Activated CD4-positive, alpha-beta T cell treated with anti-CD3 and anti-CD28 coated beads, Interleukin-2, amount 10 ng/mL, durations not matched to agents 7 days and 5 days (primary cell): ENCODE measurements at places on chromosomes 7 and 10. TPM values are rescaled to one million over a fixed set of nuclear protein-coding genes. Genes with fewer than 3 reads are reported as not detected.
A peak's percentile ranks its signal among the peaks of the same experiment; 100 is the strongest.

- H3K27me3 ChIP-seq, result peaks cover 2% of the 10 kb centered on the region
- H3K36me3 ChIP-seq, result peaks cover 17% of the 10 kb centered on the region
These were observed 494 bp upstream of the HERC4 start for GRCh38 chr10:68075550-68076004.

DNA sequence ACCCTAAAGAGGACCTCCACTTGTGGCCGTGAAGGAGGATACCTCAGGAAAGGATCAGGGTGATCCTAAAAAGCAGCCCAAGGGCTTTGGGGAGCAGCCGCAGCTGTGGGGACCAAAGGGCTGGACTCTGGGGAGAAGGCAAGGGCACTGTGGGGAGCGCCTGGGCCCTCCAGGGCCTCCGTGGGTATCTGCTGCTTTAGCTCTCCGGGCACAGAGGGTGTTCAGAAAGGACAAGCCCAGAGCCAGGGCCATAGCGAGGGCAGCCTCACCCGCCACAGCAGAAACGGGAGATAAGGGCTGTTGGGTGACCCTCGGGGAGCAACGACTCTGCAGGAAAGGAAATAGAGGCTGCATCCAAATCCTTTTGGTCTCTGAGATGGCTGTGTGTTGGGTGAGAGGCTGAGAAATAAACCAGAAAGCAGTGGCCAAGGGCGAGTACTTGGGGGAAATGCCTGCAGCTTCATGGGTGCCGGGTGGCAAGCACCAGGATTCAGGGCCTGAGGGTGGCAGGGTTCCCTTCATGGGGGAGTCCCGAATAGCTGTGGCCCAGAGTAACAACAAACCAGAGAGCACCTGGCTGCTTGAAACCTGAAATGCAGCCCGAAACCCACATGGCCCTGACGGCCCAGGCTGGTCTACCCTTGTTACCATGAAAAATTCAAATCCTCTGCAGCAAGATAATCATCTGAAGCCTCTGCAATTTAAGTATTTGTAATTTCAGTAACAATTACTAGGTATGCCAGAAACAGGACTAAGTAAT lies 95.2 kb downstream of the VIPR2 start:
- H3K36me3 ChIP-seq, result peaks cover 5% of the 10 kb centered on the region
- DNase-seq, result no peak
- H3K27ac ChIP-seq, result peak overlapping the region; percentile 58
- peaks cover 26% of the 10 kb centered on the region for H3K4me1 ChIP-seq

GRCh38 chr10:110457851-110458250 lies 39.9 kb upstream of the DUSP5 start:
- peaks cover 2% of the 10 kb centered on the region for H3K27me3 ChIP-seq
- H3K36me3 ChIP-seq, result no peaks in the 10 kb centered on the region
- no peak for DNase-seq

DNA sequence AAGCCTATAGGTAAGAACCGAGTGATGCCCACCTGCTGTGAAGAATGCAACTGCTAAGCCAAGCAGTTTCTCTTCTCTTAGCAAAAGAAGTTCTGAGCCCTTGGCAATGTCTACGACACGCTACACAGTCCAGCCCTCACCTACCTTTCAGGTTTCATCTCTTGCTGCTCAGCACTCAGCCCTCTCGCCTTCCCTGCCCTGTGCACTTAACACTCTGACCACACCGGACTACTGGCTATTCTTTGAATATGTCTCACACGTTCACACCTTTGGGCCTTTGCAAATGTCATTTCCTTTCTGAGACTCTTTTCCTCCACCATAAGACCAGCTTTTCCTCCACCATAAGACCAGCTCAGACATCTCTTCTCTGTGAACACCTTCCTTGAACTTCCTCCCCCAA lies 67.0 kb upstream of the ITGB1 start:
- no peak overlapping the region for H3K27ac ChIP-seq
- H3K27me3 ChIP-seq, result no peaks in the 10 kb centered on the region
- DNase-seq, result no peak
- H3K4me3 ChIP-seq, result no peak overlapping the region
- peaks cover 36% of the 10 kb centered on the region for H3K4me1 ChIP-seq

The EIF5AL1 gene
- 0.37 TPM for total RNA-seq

GRCh38 chr7:100155553-100156317 lies 2.8 kb downstream of the TRAPPC14 start:
- no peak overlapping the region for H3K27ac ChIP-seq
- H3K27me3 ChIP-seq, result no peaks in the 10 kb centered on the region
- DNase-seq, result no peak
- peaks cover 65% of the 10 kb centered on the region for H3K4me1 ChIP-seq
- H3K4me3 ChIP-seq, result no peak overlapping the region

DNA sequence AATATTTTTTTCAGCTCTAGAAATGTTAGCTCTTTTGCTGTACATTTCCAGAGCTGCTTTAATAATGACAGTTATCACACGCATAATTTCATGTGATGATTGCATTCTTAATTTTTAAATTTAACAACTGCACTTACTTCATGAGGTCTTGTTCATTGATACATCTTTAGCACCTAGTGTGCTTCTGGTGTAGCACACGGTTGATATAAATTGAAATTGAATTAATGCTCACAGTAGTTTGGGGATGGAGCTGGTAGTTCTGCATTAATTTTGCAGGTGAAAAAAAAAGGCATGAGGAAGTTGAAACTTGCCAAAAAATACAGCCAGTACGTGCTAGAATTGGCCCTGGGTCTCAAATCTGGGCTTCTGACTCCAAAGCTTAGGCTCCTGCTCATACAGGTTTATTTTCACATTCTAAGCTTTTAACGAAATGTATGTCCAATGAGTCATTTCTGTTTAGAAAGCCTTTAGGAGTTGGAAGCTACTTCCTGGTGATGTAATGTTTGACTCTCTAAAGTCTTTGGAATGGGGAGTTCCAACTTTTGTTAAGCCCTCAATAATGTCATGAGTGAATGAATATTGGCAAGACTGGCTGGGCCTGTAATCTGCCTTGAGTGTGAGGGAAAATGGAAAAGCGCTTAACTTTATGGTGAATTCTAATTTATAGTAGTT lies 62.5 kb downstream of the DAGLB start:
- peaks cover 29% of the 10 kb centered on the region for H3K36me3 ChIP-seq
- H3K27me3 ChIP-seq, result no peaks in the 10 kb centered on the region
- peak overlapping the region; percentile 50 for H3K27ac ChIP-seq

The SCART1 gene
- total RNA-seq, result 4.5 TPM
